ENCODE measurements at places on chromosomes 5 and 9.

DNA sequence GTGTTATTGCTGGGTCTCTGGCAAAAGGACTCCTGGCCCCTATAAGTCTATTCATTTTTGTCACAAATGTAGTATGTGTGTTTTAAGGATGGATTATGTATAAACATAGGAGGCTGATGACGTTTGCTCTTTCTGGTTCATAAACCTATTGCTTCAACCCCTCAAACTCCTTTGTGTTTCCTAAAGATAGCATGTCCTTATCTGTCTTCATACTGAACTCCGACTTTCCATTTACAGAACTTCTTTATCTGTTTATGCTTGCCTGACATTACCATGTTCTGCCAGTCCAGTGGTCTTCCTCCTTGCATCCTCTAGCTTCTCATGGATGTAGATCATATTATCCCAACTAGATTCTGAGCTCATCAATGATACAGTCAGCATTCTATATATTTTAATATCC is 46.1 kb downstream of the ARHGEF28 start:
- DNase-seq, result no peak

DNA sequence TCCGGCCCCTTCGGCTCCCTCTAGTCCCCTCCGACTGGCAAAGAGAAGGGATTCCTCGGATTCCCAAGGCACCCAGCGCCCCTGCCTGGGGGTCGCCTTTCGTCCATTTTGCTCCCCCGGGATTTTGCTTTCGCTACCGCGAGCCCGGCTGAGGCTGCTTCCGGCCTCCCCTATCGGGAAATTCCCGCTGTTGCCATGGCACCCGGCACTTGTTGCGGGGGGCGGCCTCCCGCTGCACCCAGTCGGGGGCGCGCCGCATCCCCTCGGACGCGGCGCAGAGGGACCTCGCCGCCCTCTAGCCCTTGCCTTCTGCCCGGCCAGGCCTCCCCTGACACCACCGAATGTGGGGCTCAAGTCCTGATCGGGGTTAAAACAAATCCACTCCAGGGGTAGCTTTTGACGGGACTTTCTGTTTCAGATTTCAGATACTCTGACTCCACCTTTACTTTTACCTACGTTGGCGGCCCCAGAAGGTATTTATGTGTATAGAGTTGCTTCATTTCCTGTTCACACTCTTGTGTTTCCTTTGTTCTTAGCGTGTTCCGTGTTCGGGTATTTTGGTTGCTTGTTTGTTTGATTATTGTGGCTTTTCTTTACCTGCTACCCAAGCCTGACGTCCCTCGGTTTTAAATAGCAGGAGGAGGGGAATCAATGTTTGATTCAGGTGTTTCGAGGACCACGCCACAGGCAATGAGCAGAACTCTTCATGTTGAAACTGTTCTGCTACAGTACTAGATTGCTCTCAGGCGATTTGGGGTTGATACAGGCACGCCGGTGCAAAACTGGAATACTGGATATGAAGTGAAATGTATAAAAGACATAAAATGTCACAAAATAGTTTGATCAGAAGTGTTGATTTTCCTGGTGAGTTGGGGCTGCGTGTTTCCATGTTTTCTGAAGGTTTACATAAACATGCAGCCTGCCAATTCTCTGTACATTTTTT is 1.5 kb downstream of the PARP8 start:
- DNase-seq, result peak; percentile 71

DNA sequence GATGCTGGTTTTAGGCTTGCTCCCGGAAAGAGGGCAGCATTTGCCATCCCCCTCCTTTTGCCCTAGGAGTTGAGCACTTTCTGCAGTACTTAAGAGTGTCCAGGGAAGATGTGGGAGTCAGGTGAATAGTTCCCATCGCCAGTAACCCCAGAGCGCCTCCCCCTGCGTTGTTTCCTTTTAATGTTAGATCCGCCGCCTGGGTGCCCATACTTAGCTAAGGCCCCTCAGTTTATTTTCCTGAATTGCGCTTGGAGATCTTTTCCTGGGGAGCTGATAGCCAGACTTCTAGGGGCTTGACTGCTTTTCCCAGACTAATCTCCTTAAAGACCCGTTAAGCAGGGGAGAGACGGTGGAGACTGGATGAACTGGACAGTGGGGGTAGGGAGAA is 377 bp upstream of the PCDHAC2 start:
- DNase-seq, result no peak

GRCh38 chr9:117545846-117546245 is 131.0 kb upstream of the ASTN2 start:
- no peak for DNase-seq

DNA sequence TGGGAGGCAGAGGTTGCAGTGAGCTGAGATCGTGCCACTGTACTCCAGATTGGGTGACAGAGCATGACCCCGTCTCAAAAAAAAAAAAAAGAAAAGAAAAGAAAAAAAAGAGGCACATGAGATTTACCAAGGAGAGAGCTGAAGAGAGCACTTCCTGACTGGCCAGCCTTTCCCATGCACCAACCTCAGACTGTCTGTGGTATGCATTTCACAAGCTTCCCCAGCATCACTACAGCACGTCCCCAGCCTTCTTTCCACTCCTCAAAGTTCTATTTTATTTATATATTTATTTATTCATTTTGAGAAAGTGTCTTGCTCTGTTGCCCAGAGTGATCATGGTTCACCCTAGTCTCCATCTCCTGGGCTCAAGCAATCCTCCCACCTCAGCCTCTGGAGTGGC is 13.6 kb upstream of the FUBP3 start:
- DNase-seq, result no peak

DNA sequence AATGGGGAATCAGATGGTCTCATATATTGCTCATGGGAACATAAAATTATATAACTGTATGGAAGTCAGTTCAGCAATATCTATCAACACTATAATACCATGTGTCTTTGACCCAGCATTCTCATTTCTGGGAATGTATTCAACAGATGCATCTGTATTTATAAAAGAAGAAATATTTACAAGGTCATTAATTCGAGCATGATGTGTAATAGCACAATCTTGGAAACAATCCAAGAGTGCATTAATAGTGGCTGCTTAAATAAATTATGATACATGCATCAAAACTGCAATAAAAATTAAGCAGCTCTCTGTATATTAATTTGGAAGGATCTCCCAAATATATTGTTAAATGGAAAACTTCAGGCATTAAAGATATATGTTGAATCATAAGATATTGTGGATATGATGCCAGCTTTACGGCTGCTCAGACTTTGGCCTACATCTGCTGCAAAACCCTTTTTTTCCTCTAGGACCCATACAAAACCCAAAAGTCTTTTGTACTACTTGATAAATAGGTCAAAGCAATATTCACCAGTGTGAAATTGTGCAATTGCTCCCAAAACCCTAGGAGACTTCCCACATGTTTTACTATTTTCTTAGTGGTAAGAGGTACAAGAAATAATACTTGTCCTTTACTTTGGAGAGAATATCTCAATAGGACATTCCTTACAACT is 45.3 kb upstream of the ISOC1 start:
- DNase-seq, result no peak

DNA sequence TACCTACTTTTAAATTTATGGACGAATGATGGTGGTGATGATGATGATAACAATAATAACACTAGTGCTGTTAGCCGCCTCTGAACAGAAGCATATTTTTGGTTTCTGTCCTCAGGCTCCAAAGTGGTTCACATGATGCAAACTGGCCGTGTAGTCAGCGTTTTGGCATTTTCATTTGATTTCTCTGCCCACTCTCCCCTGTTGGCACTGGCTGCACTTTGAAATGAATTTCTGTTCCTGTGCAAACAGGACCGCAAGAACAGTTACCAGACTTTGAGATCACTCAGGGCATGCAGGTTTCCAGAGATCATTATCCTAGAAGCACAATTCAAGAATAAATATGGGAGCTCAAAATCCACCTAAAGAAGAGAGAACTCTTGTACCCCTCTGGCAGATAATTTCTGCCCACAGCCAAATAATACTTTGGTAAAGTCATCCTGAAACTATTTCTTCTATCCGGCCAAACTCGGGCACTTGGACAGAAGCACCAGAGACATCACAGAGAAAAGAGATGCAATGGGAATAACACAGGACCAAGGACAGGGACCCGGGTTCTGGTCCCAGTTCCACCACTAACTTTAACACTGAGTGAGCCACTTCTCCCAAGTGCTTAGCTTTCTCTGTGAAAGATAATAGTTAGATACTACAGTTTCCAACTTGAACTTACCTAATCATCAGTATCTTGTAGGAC is 201.7 kb upstream of the PTGER4 start:
- no peak for DNase-seq
